OCI-LY7 (cell line): ENCODE measurements at places on chromosomes 16 and 17. TPM values are rescaled to one million over a fixed set of nuclear protein-coding genes. Genes with fewer than 3 reads are reported as not detected.

The MYH2 gene
- total RNA-seq, result not detected in 2 replicates

The CCL14 gene
- total RNA-seq, result not detected in 2 replicates

The KCTD19 gene
- total RNA-seq, result 0.17 and 1.4 TPM in 2 replicates

The KRTAP17-1 gene
- not detected in 2 replicates for total RNA-seq

The CPD gene
- total RNA-seq, result 22.4 and 24.0 TPM in 2 replicates
